ENCODE measurements at places on chromosomes 12 and 14.

GRCh38 chr14:49553892-49554291 lies 32.3 kb downstream of the RPS29 start:
- DNase-seq, result no peak

DNA sequence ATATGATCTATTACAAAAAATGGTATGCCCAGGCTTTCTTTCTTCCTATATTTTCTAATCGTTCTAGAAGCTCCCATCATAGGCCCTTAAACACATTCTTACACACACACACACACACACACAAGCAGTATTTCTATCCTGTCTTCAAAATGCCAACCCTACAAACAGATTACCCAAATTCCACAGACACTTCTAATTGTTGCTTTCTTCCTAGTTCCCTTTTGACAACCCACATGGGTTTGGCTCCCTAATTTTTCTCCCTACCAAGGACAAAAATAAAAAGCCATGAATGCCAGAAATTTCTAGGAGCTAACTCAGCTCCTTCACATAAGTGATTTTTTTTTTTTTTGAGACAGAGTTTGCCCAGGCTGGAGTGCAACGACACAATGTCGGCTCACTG lies 60.3 kb upstream of the NTF3 start:
- DNase-seq, result no peak

DNA sequence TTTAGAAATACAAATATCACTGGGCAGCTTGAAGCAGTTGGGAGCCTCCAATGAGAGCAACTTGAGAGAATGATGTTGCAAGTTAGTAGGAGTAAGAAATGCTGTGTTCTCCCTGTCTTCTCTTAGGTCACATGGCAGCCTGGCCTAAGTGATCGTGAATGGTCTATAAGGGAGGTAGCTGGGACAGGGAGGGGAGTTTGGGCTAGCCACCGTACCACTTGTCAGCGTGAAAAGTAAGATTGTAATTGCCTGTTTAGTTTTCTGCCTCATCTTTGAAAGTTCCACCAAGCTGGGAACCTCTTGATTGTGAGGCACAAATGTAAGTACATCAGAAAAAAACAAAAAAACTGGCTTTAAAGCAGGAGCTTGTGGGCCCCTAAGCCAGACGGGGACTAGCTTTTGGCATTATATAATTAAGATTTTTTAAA lies 36.4 kb downstream of the MDM2 start:
- DNase-seq, result no peak

DNA sequence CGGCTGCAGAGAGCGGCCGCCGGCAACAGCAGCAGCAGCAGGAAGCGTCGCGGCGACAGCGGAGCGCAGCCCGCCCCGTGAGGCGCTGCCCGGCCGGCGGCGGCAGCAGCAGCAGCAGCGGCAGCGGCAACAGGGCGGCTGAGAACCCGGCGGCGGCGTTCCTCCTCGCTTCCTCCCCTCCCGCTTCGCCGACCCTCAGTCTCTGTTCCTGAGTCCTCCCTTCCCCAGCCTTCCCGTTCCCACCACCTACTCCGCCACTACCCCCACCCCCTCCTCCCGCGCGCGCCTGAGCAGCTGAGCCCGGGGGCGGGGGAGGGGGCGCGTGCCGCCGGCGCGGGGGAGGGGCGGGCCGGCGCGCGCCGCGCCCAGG lies 310 bp downstream of the BICDL1 start:
- DNase-seq, result no peak

DNA sequence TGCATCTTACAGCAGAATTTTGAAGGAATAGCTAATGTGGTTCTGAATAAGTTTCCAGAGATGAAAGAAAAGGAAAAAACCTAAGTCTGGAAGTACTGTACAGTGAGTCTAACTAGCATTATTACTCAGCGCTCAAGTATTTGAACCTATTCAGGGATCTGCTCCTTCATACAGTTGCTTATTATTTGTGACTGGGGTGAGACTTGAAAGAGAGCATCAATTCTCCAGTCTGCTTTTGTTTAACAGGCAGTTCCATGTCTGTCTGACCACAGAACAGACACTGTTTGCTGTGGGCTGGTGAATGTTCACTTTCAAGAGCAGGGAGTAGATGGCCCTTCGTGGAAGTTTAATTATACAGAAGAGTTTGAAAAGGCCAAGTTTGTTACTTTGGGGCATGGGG lies 9.3 kb downstream of the ETV6 start:
- no peak for DNase-seq

- no peak for DNase-seq
These were observed 39.4 kb upstream of the FUT8 start for GRCh38 chr14:65373016-65373670.

DNA sequence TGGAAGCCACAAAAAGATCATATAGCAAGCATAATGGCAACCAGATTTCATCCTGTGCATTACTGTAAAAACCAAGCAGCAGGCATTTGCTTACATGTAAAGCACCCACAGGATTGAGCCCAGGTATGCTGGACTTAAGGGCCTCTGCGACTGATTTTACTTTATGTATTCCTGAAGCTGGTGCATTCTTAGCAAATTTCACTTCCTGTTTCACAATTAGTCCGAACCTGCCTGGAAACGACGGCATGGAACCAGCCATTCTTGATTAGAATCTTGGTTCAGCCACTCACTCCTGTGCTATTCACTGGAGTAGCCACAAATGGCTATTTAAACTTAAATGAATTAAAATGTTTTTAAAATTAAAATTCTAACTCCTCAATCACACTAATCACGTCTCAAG lies 239.2 kb downstream of the NUAK1 start:
- DNase-seq, result no peak

Data from GOT3 (cell line).